ENCODE measurements at places on chromosomes 7 and 10.

GRCh38 chr7:112025556-112025955 is 180.6 kb downstream of the DOCK4 start:
- no peak overlapping the region for H3K4me3 ChIP-seq
- DNase-seq = no peak
- H3K27me3 ChIP-seq = no peaks in the 10 kb centered on the region
- H3K4me1 ChIP-seq = no peaks in the 10 kb centered on the region

DNA sequence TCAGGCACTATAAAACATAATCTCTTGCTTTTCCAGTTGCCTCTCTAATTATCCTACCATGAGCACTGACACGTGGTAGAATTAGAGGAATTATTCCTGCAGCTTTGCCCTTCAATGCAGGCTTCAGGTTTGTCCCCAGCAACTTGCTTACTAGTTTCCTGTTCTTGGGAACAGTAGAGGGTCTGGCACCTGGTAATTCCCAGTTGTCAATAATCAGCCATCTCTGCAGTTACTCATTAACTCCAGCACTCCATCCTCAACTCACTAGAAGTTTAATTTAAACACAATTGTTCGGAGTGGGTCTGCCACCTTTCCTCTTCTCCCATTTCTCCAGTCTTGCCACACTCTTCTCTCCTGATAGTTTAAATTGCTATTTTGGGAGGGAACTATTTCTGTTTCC is 324.3 kb upstream of the KIAA1217 start:
- DNase-seq = no peak
- no peaks in the 10 kb centered on the region for H3K36me3 ChIP-seq
- H3K27me3 ChIP-seq = no peaks in the 10 kb centered on the region
- H3K4me1 ChIP-seq = no peaks in the 10 kb centered on the region
- no peak overlapping the region for H3K27ac ChIP-seq

- no peak for DNase-seq
- no peaks in the 10 kb centered on the region for H3K36me3 ChIP-seq
- H3K27me3 ChIP-seq = no peaks in the 10 kb centered on the region
- no peak overlapping the region for H3K27ac ChIP-seq
- peaks cover 6% of the 10 kb centered on the region for H3K4me1 ChIP-seq
These were observed 5.0 kb upstream of the CNOT4 start for GRCh38 chr7:135514856-135515255.

DNA sequence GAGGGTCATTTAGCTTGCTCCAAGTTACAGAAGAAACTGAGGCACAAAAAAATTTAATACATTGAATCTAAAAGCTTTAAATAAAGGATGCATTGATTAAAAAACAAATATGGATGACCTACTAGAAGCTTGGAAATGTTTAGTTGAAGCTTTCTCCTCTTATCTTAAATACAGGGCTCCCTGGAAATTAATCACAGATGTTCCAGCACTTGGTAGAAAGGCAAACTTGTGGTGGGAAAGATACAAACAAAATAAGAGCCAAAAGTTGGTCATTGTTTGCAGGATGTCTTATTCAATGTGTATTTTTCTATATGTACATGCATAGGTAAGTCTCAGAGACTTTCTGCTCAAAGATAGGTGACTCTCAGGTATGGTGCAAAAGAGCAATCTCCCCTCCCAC is 40.7 kb upstream of the LYZL1 start:
- no peaks in the 10 kb centered on the region for H3K36me3 ChIP-seq
- H3K4me1 ChIP-seq = no peaks in the 10 kb centered on the region
- no peak overlapping the region for H3K27ac ChIP-seq
- no peak overlapping the region for H3K4me3 ChIP-seq

- H3K36me3 ChIP-seq = no peaks in the 10 kb centered on the region
- H3K27me3 ChIP-seq = no peaks in the 10 kb centered on the region
- no peaks in the 10 kb centered on the region for H3K4me1 ChIP-seq
- no peak for DNase-seq
- no peak overlapping the region for H3K4me3 ChIP-seq
These were observed 228.8 kb downstream of the DKK1 start for GRCh38 chr10:52542906-52543305.

DNA sequence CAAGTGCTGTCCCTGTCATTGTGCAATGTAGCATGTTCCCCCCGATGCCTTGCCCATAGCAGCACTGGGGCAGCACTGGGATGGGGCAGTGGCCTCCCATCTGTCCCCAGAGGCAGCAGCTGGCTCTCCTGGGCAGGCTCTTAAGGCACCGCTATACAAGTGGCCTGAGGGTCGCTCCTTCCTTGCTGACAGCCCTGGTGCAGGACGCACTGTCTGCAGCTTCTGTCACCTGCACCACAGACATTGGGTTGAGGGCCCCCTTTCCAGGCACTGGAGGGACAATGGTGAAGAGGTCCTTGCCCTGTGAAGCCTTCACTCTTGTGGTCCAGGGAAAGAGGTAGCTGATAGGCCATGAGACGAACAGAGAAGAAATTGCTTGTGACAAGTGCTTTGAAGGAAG is 10.6 kb downstream of the CPSF4 start:
- DNase-seq = no peak
- H3K4me3 ChIP-seq = no peak overlapping the region
- no peaks in the 10 kb centered on the region for H3K4me1 ChIP-seq
- H3K36me3 ChIP-seq = peaks cover 8% of the 10 kb centered on the region

- H3K27ac ChIP-seq = no peak overlapping the region
- no peak for DNase-seq
- H3K4me3 ChIP-seq = no peak overlapping the region
- H3K36me3 ChIP-seq = no peaks in the 10 kb centered on the region
- H3K27me3 ChIP-seq = 0 out of 2 replicates have a peak, but pooled peaks cover 4% of the 10 kb centered on the region
These were observed 4.3 kb downstream of the GSTO2 start for GRCh38 chr10:104273286-104273685.

- H3K4me1 ChIP-seq = peaks cover 7% of the 10 kb centered on the region
- H3K27me3 ChIP-seq = no peaks in the 10 kb centered on the region
- H3K36me3 ChIP-seq = no peaks in the 10 kb centered on the region
- H3K27ac ChIP-seq = no peak overlapping the region
- H3K4me3 ChIP-seq = no peak overlapping the region
These were observed 528.9 kb downstream of the PARD3 start for GRCh38 chr10:34286136-34286739.

DNA sequence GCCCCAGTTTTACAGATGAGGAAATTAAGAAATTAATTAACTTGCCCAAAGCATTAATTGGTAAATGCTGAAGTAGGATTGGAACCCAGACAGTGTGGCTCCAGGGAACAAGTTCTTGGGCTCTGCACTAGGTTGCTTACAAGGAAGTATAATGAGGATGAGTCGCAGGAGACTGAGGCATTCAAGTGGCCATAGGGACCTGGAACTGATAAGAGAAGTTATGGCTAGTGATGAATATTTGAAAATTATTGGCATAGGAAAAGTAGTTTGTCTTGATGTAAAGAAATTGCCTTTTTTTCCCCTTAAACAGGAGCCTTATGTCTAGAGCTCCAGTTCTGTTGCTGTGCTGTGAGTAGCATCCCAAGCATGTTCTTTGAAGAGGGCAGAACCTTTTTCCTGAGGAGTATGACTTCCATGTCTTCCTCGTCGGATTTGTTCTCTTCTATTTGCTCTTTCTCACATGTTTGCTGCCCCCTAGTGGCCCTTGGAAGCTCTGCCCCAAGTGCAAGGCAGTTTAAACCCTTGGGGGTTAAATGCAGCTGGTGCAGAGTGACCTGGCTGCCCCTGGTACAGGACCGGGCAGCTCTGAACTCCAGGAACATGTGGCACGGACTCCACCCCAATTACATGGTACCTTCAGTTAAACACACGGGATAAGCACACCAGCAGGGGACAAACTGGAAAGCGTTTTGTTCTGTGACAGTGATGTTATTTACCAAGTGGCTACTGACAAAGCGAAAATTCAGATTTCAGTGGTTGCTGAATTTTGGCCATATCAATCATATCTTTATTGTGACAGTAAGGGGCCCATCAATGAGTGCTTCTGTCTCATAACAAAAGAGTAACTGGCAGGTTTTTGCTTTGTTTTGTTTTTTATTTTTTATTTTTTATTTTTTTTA is 148.8 kb downstream of the HECW1 start:
- H3K4me1 ChIP-seq = no peaks in the 10 kb centered on the region
- no peaks in the 10 kb centered on the region for H3K27me3 ChIP-seq
- no peak overlapping the region for H3K27ac ChIP-seq
- H3K4me3 ChIP-seq = no peak overlapping the region
- peak; percentile 85 for DNase-seq
